ENCODE measurements at places on chromosomes 5 and 9. TPM values are rescaled to one million over a fixed set of nuclear protein-coding genes. Genes with fewer than 3 reads are reported as not detected.

- no peak for DNase-seq
These were observed 215.8 kb downstream of the HSPA4 start for GRCh38 chr5:133267601-133268000.

The DBH gene
- not detected for total RNA-seq

DNA sequence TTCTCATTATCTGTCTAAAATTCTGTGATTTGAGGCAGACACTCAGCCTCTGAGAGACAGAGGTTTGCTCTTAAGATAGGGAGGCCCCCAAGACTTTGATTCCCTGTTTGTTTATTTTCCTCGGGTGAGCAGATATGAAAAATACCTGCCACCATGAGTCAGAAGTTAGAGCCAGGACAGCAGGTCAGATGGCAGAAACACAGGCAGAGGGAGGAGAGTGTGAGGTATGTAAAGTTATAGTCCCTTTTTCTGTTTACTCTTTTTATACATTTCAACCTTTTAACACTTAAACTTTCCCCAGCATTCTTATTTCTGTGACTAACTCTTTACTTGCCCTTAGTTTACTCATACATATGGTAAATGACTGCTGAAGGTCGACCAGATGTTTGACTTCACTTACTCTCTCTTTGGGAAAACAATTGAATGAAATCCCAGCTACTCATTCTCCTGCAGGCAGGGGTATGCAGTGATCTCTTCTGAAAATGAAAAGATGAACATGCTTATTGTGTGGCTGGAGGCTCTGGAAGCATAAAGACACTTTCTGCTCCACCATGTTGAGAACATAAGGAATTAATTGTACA lies 383.8 kb downstream of the NTRK2 start:
- DNase-seq, result no peak

GRCh38 chr9:91727316-91727861 lies 222.6 kb downstream of the ROR2 start:
- peak; percentile 24 for DNase-seq

The TMEM252 gene
- total RNA-seq, result not detected

GRCh38 chr9:120412425-120412951 lies 167.5 kb downstream of the CDK5RAP2 start:
- DNase-seq, result no peak

DNA sequence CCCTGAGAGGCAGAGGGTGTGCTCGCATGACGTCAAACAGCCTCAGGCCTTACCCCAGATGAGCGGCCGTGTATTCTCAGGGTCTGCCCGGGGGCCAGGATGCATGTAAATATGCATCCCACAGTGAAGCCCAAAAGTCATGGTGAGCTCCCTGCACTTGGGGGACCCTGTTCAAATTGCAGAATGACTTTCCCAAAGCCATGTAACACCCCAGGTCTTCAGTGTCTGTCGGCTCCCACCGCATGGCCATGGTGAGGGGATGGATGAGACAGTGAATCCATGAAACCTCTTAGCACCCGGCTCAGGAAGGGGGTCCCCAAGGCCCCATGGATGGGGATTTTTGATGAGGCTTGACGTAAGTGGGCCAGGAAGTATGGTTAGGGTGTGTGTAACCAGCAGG lies 9.3 kb upstream of the COL5A1 start:
- no peak for DNase-seq

DNA sequence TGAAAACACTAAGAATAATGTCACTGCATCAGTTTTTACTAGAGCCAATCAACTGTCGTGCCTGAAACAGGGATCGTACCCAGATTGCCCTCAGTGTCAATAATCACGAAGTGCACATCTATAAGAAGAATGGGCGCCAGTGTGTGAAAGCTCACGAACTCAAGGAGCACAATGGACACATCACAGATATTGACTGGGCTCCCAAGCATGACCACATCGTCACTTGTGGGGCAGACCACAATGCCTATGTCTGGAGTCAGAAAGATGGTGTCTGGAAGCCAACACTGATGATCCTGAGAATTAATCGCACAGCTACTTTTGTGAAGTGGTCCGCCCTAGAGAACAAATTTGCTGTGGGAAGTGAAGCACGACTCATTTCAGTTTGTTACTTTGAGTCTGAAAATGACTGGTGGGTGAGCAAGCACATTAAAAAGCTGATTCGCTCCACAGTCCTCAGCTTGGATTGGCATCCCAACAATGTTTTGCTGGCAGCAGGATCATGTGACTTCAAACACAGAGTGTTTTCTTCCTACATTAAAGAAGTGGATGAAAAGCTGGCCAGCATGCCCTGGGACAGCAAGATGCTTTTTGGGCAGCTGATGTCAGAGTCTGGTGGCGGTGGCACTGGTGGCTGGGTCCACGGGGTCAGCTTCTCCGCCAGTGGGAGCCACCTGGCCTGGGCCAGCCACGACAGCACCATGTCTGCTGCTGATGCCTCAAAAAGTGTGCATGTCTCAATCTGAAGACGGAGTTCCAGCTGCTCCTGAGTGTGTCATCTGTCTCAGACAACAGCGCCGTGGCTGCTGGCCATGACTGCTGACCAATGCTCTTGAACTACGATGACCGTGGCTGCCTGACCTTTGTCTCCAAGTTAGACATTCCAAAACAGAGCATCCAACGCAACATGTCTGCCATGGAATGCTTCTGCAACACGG lies 32.2 kb downstream of the NSA2 start:
- no peak for DNase-seq

DNA sequence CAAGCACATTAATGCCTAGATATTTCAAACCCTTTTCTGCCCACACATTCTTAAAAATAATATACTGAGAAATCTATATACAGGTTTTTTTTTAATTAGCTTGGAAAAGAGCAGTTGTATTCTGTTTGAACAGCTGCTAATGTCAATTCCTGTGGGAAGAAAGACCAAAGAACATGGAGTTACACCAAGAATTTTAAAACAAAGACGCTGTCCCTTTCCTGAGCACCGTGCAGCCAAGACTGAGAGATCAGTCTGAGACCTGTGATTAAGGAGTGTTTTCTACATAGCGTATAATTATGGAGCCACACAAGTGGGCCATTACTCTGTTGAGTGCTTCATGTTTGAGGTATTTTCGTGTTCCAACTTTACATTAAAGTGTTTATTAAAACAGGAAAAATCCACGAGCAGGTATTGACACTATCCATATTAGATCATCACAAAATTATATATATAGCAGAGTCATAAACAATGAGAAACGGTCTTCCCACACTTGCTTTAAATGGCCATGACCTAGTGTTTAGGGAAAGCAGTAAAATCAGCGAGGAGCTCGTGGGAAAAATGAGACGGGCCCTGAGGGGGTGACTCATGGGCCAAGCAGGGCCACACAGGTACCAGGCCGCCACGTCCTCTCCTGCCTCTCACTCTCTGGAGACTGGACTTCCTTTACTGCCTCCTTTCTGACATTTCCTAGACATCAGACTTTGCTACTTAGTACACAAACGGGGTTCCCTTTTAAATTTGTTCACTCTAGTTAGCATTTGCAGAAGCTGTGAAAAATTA lies 153.1 kb upstream of the OTULINL start:
- no peak for DNase-seq

GRCh38 chr5:43386960-43387362 lies 25.2 kb downstream of the CCL28 start:
- no peak for DNase-seq

GRCh38 chr5:147857302-147858129 lies 21.0 kb upstream of the SCGB3A2 start:
- DNase-seq, result peak; percentile 12

The PCDHGB6 gene
- total RNA-seq, result 0.34 TPM

- DNase-seq, result no peak
These were observed 54.9 kb downstream of the RICTOR start for GRCh38 chr5:39019254-39019653.

DNA sequence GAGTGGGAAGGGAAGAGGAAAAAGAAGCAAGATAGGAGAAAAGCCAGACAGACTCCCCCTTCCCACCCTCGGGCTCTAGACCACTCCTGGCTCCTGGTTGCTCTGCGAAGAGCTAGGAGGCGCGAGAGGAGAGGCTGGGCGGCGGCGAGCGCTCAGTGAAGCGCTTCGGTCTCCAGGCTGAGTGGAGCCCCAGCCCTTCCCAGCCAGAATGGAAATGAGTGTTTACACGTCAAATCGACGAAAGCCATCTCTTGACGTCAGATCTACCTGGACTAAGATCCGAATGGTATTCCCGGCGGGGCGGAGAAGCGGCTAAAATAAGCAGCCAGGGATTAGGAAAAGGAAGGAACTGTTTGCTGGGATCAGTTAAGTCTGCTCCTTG lies at the start of gene PCSK1:
PCSK1 (minus strand) TSS at position 183 of the 382 bp plus-strand sequence. CDS start 206 bp downstream, outside the sequence.
- no peak for DNase-seq

The FOXD4L4 gene
- total RNA-seq, result not detected

All from activated T-helper 2 cell treated with anti-CD3 and anti-CD28 coated beads, Interferon-gamma antibody, Interleukin-2, Interleukin-4, amounts not matched to agents 10 μg/mL and 5 μg/mL and 100 μg/mL, durations not matched to agents 14 hours and 24 hours and 36 hours (primary cell).